ENCODE measurements at places on chromosomes 5 and 9. TPM values are rescaled to one million over a fixed set of nuclear protein-coding genes. Genes with fewer than 3 reads are reported as not detected.

RPS14 gene
- 12,361 TPM for total RNA-seq

TLX3 gene
- not detected for total RNA-seq

EGFLAM gene
- 6.2 TPM for total RNA-seq

UTP15 gene
- total RNA-seq: 54.5 TPM

CDC20B gene
- not detected for total RNA-seq

SURF2 gene
- not detected for total RNA-seq

KLF4 gene
- 65.3 TPM for total RNA-seq

EHMT1 gene
- total RNA-seq: 75.4 TPM

IL9 gene
- total RNA-seq: not detected

F2R gene
- 22.5 TPM for total RNA-seq

GFPT2 gene
- total RNA-seq: 72.1 TPM

CDX1 gene
- total RNA-seq: 0.34 TPM

PCDHB4 gene
- total RNA-seq: 10.5 TPM

RASGRF2 gene
- total RNA-seq: 26.4 TPM

KLF9 gene
- 19.1 TPM for total RNA-seq

TMEM161B gene
- total RNA-seq: 51.5 TPM

FGFR4 gene
- 0.77 TPM for total RNA-seq

SETX gene
- total RNA-seq: 53.5 TPM

SHROOM1 gene
- 28.0 TPM for total RNA-seq

CD72 gene
- not detected for total RNA-seq

TMEFF1 gene
- total RNA-seq: 8.4 TPM

PCDHA10 gene
- total RNA-seq: 0.29 TPM

THOC3 gene
- total RNA-seq: 55.3 TPM

PCDHA9 gene
- 0.59 TPM for total RNA-seq

SVEP1 gene
- total RNA-seq: 63.5 TPM

All from uterus (tissue), 4 donors.